Activated CD4-positive, alpha-beta T cell treated with anti-CD3 and anti-CD28 coated beads, Interleukin-2, amount 10 ng/mL, durations not matched to agents 7 days and 5 days (primary cell): ENCODE measurements at places on chromosomes 4 and X. TPM values are rescaled to one million over a fixed set of nuclear protein-coding genes. Genes with fewer than 3 reads are reported as not detected.
A peak's percentile ranks its signal among the peaks of the same experiment; 100 is the strongest.

DNA sequence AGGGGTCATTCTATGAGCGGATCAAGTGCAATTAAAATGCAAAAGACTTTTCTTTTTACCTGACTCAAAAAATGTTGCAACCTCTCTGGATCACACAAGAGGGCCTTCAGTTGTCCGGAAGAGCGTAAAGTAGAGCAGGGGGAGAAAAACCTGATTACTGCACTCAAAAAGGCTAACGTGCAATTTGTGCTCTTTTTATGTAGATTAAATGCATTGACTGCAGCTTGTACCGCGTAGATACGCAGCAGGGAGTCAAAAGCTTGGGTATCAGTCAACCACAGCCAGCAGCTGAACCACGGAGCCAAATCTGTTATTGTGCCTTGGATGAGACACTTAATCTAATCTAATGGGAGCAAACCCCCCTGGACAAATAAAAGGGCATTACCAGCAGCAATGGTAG lies 107.3 kb upstream of the RAI2 start:
- DNase-seq = no peak
- H3K27ac ChIP-seq = no peak overlapping the region
- H3K36me3 ChIP-seq = no peaks in the 10 kb centered on the region
- H3K4me1 ChIP-seq = no peaks in the 10 kb centered on the region
- no peaks in the 10 kb centered on the region for H3K27me3 ChIP-seq
- H3K4me3 ChIP-seq = no peak overlapping the region

GRCh38 chr4:122700178-122700725 lies 32.3 kb upstream of the BBS12 start:
- H3K4me1 ChIP-seq = peaks cover 36% of the 10 kb centered on the region
- H3K36me3 ChIP-seq = no peaks in the 10 kb centered on the region
- peak overlapping the region; percentile 2 for H3K4me3 ChIP-seq
- no peak overlapping the region for H3K27ac ChIP-seq

GRCh38 chr4:24471486-24472160 lies 112.7 kb downstream of the DHX15 start:
- peaks cover 40% of the 10 kb centered on the region for H3K4me1 ChIP-seq
- H3K4me3 ChIP-seq = peak overlapping the region; percentile 81
- H3K27ac ChIP-seq = no peak overlapping the region
- H3K36me3 ChIP-seq = no peaks in the 10 kb centered on the region
- peaks cover 82% of the 10 kb centered on the region for H3K27me3 ChIP-seq
- no peak for DNase-seq

DNA sequence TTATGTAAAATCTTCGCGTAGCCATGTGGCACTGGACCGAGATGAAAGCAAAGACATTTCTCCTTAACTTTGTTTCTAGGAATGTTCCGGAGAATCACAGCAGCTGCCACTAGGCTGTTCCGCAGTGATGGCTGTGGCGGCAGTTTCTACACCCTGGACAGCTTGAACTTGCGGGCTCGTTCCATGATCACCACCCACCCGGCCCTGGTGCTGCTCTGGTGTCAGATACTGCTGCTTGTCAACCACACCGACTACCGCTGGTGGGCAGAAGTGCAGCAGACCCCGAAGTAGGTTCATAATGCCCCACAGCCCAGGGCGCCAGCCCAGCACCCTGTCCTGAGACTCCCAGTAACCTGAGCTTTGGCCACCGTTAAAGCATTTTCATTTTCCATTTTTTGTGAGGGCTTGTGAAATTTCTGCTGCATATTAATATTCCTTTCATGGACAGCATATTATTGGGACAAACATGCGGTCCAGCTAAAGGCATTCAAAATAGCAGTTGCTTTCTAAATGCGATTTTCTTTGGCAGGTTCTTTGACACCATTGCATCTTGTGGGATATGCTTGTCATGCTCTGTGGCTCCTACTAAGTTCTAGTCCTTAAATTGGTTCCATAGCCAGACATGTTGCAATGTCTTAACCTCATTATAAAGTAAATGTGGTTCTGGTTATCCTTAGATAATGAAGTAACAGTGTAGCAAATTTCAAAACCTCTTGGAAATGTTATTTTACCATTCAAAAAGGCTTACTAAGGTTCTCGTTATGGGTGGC lies 49.1 kb upstream of the MSANTD1 start:
- no peak overlapping the region for H3K4me3 ChIP-seq
- peaks cover 57% of the 10 kb centered on the region for H3K36me3 ChIP-seq
- no peak for DNase-seq
- no peaks in the 10 kb centered on the region for H3K27me3 ChIP-seq

- H3K4me3 ChIP-seq = no peak overlapping the region
- DNase-seq = no peak
- H3K36me3 ChIP-seq = peaks cover 3% of the 10 kb centered on the region
These were observed 13.7 kb downstream of the STAG2 start for GRCh38 chrX:123975180-123975579.

DNA sequence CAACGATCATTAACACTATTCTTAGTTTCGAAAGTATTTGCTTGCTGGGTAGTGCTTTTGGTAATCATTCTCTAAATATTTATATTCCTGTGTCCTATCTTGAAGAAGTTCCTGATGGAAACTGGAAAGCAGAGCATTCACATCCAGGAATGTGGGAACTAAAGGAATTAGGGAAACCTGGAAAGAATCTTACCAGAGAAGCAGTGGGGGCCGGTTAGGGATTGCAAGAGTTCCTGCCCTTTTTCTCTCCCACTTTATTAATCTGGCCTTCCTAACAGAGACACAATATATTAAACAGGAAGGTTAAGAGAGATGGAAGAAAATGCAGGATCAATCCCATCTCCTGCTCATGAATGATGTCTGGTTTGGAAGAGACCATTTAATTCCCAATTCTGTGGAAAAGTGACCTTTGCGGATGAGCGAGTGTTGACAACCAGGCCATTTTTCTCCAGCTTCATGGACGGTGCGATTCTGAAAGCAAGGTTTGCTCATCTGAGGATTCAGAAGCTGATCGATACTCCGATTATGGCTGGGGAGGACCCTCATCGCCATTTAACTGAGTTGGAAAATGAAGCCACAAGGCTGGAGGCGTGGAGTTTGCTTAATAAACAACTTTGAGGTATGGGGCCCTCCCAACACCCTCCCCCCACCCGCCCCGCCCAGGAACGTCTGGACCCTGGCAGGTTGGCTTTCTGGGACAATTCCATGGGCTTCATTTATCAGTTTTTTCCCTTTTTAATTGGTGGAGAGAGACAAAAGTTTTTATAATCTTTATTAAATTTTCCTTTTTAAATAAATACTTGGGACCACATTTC lies 52.3 kb downstream of the C4orf51 start:
- peaks cover 10% of the 10 kb centered on the region for H3K4me1 ChIP-seq
- no peak overlapping the region for H3K27ac ChIP-seq
- no peak for DNase-seq
- H3K27me3 ChIP-seq = peaks cover 3% of the 10 kb centered on the region

- no peaks in the 10 kb centered on the region for H3K27me3 ChIP-seq
- no peaks in the 10 kb centered on the region for H3K36me3 ChIP-seq
- H3K4me1 ChIP-seq = peaks cover 2% of the 10 kb centered on the region
- H3K4me3 ChIP-seq = no peak overlapping the region
- no peak overlapping the region for H3K27ac ChIP-seq
These were observed 11.2 kb downstream of the ZXDA start for GRCh38 chrX:57899064-57899463.

DNA sequence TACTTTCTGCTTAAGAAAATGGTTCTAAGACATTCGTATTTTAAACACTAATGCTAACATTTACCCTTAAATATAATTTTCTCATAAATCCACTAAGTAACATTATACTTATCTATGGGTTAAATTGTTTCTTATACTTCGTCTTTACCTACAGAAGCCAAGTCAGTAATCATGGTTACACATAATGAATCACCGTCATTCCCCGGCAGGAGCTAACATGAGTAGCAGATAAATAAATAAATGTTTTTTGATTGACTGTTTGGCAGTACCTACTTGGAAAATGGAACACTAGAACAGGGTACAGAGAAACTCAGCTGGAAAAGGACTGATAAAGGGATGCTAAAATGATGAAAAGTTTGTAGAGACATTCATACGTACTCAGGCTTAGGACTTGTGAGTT lies 430.4 kb downstream of the ACTRT1 start:
- H3K36me3 ChIP-seq = no peaks in the 10 kb centered on the region
- H3K4me3 ChIP-seq = no peak overlapping the region
- H3K27me3 ChIP-seq = no peaks in the 10 kb centered on the region
- DNase-seq = no peak
- no peaks in the 10 kb centered on the region for H3K4me1 ChIP-seq
- H3K27ac ChIP-seq = no peak overlapping the region

GRCh38 chrX:77450996-77451395 lies 3.8 kb downstream of the FGF16 start:
- DNase-seq = no peak
- peaks cover 14% of the 10 kb centered on the region for H3K27me3 ChIP-seq
- H3K27ac ChIP-seq = no peak overlapping the region

DNA sequence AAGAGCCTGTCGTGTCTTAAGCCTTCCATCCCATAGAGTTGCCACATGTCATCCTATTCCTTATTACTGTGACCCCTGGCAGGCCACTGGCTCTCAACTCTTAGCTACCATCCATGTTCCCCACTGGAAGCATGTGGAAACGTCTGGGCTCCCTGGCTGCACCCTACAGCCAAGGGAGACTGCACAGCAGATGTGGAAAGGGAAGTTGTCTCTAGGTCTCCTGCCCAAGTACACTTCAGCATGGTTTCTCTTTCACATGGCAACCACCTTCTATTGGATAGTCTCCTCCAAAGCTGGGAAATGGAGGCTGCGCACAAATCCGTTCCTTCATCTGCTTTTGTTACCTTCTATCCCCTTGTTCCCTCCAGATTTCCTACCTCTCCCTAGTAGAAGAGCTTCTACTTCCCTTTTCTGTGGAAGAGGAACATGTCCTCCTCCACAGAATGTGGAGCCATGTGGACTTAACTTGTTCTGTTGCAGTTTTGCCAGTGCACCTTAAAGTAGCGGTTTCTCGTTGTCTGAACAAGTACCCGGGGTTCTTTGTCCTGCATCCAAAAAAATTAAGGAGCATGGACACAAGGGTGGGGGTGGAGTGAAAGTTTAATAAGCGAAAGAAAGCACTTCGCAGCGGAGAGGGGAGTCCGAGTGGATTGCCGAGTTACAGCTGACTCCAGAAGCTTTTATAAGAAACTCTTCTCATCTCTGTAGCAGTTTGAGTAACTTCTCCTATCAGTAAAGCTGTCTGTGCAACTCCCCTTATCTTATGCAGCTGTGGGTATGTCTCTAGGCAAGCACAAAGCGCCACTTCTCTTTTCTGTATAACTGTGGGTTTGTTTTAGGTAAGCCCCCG lies 52.5 kb downstream of the HMGB2 start:
- peaks cover 9% of the 10 kb centered on the region for H3K36me3 ChIP-seq
- H3K27ac ChIP-seq = no peak overlapping the region
- no peak for DNase-seq
- H3K27me3 ChIP-seq = no peaks in the 10 kb centered on the region

GRCh38 chr4:156437666-156438065 lies 484.0 kb upstream of the CTSO start:
- H3K36me3 ChIP-seq = no peaks in the 10 kb centered on the region
- no peaks in the 10 kb centered on the region for H3K4me1 ChIP-seq
- H3K27me3 ChIP-seq = no peaks in the 10 kb centered on the region
- no peak overlapping the region for H3K4me3 ChIP-seq
- no peak for DNase-seq
- no peak overlapping the region for H3K27ac ChIP-seq

DNA sequence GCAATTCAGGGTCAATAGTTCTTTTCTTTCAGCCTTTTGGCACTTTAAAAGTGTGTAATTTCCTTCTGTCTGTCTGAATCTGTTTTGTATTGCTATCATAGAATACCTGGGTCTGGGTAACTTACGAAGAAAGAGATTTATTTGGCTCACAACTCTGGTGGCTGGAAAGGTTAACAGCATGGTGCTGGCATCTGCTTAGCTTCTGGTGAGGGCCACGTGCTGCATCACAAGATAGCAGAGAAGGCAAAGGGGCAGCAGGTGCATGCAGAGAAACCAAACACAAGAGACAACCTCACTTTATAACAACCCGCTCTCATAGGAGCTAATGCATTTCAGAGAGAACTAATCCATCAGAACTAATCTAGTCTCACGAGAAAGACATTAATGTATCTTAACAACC lies 18.8 kb downstream of the RGN start:
- H3K4me3 ChIP-seq = no peak overlapping the region
- H3K36me3 ChIP-seq = no peaks in the 10 kb centered on the region
- no peaks in the 10 kb centered on the region for H3K27me3 ChIP-seq
- no peaks in the 10 kb centered on the region for H3K4me1 ChIP-seq
- no peak overlapping the region for H3K27ac ChIP-seq
- DNase-seq = no peak

GRCh38 chr4:38774181-38774955 lies 8.4 kb downstream of the TLR10 start:
- no peak overlapping the region for H3K27ac ChIP-seq
- no peak for DNase-seq
- peaks cover 24% of the 10 kb centered on the region for H3K27me3 ChIP-seq
- no peaks in the 10 kb centered on the region for H3K36me3 ChIP-seq

- no peaks in the 10 kb centered on the region for H3K36me3 ChIP-seq
- no peak overlapping the region for H3K4me3 ChIP-seq
- H3K4me1 ChIP-seq = no peaks in the 10 kb centered on the region
These were observed 32.6 kb upstream of the NKX6-1 start for GRCh38 chr4:84531689-84532088.

DNA sequence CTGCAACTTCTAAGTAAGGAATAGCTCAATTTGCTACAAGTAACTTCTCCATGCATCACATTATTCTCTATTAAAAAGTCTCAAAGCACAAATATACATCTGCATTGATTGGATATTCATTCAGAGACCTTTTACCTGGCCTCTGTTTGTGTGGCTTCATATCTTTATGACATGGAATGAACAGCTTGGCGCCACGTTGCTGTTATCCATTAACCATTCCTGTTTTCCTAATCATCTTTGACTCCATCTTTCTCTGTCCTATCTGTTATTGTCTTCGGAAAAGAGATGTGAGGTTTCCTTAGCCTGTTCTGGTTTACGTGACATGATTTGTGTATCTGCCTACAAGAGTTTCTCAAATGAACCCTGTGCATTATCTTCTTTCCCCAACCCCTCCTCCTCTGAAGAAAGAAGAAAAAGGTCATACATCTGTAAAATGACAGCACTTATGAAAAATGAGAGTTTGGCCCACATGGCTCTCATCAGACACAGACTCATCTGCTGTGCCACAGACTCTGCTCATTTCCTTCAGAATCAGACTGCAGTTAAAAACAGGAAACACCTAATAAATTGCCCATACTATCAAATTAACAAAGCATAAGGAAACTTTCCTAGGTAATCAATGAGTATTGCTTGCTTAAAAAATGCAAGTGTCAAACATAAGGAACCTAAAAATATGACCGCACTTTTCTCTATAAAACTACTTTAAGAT lies 347.6 kb upstream of the FAM241A start:
- no peaks in the 10 kb centered on the region for H3K4me1 ChIP-seq
- no peak overlapping the region for H3K4me3 ChIP-seq
- no peak overlapping the region for H3K27ac ChIP-seq

- no peak for DNase-seq
- H3K27me3 ChIP-seq = no peaks in the 10 kb centered on the region
- no peak overlapping the region for H3K4me3 ChIP-seq
- no peaks in the 10 kb centered on the region for H3K4me1 ChIP-seq
These were observed 1715.2 kb upstream of the ADGRL3 start for GRCh38 chr4:59484944-59485343.

GRCh38 chr4:79241846-79242245 lies 84.0 kb downstream of the NAA11 start:
- no peaks in the 10 kb centered on the region for H3K4me1 ChIP-seq
- H3K4me3 ChIP-seq = no peak overlapping the region
- peaks cover 2% of the 10 kb centered on the region for H3K27me3 ChIP-seq
- DNase-seq = no peak
- no peaks in the 10 kb centered on the region for H3K36me3 ChIP-seq

OCRL gene
- total RNA-seq = 2.1 TPM

CT55 gene
- not detected for total RNA-seq

TRAM1L1 gene
- not detected for total RNA-seq

ACOX3 gene
- 13.8 TPM for total RNA-seq

SCLT1 gene
- 32.8 TPM for total RNA-seq
